ENCODE measurements at places on chromosomes 1 and 21. TPM values are rescaled to one million over a fixed set of nuclear protein-coding genes. Genes with fewer than 3 reads are reported as not detected.

Gene RERE
- total RNA-seq = 105 TPM

Gene NR1I3
- total RNA-seq = not detected

- peaks cover 10% of the 10 kb centered on the region for H3K36me3 ChIP-seq
- peak overlapping the region; percentile 34 for H3K4me3 ChIP-seq
- no peaks in the 10 kb centered on the region for H3K27me3 ChIP-seq
- peaks cover 39% of the 10 kb centered on the region for H3K4me1 ChIP-seq
Observed at GRCh38 chr1:243598433-243598832, 251.6 kb downstream of the AKT3 start.

DNA sequence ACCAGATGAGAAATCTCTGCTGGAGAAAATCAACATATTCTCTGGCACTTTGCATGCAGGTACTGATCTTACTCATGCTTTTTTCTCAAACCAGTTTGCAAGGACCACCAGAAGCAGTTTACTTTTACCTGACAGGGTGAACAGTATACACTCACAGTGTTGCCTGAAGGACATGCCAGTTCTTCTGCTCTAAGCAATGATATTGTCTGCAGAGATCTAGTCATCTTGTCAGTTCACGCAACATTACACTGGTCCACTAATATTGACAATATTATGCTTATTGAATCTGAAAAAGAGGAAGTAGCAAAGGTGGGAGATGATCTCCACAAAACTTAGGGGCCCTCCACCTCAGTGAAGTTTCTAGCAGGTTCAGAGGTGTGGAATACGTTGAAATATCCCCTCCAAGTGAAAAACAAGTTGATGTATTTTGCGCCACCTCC, 3.8 kb upstream of the S100B start:
- H3K4me3 ChIP-seq = no peak overlapping the region
- no peaks in the 10 kb centered on the region for H3K27me3 ChIP-seq
- no peak for DNase-seq

- DNase-seq = peak; percentile 43
- H3K36me3 ChIP-seq = no peaks in the 10 kb centered on the region
- no peak overlapping the region for H3K4me3 ChIP-seq
- H3K4me1 ChIP-seq = peaks cover 16% of the 10 kb centered on the region
Observed at GRCh38 chr1:9145021-9145668, 16.2 kb upstream of the GPR157 start.

GRCh38 chr1:8238141-8239038, 79.5 kb upstream of the SLC45A1 start:
- H3K27me3 ChIP-seq = peaks cover 12% of the 10 kb centered on the region
- DNase-seq = no peak
- no peaks in the 10 kb centered on the region for H3K4me1 ChIP-seq

DNA sequence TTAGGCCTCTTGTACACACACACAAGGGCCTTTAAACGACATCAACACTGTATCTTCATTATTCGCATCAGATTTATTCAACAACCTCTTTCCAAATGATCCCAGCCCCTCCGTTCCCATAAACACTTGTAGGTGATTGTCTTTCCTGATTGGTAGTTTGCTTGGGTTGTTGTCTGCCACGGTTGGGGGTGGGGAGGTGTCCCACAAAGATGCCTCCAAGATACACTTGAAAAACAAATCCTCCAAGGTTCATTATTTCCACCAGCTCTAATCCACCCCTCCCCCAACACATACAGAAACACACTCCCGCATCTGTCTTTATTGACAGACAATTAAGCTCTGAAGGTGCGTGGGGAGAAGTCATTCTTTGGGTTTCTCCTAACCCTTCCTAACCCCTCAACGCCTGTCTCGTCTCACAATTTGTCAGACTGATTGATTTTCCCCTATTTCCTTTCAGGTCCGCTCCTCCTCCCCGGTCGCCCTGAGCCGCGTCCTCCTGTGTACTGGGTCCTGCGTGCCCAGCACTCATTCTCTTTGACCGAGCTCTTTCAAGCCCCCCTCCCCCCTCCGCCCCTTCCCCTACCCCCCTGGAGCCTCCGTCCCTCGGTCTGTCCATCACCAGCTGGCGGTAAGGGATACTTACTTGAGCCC, 1.4 kb downstream of the WDR26 start:
- H3K36me3 ChIP-seq = peaks cover 13% of the 10 kb centered on the region
- peak overlapping the region; percentile 92 for H3K4me3 ChIP-seq
- peak overlapping the region; percentile 70 for H3K27ac ChIP-seq
- peaks cover 68% of the 10 kb centered on the region for H3K4me1 ChIP-seq

DNA sequence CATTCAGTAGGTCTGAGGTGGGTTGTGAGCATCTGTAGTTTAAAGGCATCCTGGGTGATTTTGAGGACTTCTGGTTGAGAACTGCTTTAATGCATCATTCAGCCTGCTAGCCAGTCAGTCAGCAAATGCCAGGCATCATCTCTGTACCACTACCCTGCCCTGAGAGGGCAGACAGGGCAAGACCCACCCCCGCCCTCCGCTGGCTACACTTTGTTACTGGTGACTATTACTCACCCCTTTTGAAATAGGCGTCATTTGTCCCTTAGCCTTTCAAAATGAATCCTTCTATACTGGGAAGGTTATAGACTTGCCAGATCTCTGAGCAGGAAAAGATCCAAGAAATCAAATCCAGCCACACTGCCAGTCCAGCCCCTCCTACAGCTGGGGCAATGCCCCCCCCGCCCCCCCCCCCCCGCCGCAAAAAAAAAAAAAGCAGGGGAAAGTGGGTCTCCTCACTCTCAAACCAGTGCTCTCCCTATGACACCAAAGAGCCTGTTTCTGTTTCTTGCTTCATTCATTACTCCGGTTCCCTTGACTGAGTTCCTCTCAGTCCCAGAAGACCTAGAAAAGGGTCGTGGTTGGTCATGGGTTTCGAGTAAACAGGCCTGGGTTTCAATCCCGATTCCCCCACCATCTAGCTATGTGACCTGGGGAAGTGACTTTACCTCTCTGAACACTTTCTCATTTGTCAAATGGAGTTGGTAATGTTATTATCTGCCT, 4.4 kb downstream of the SELENON start:
- peak overlapping the region; percentile 25 for H3K27ac ChIP-seq
- peak; percentile 61 for DNase-seq
- H3K36me3 ChIP-seq = peaks cover 2% of the 10 kb centered on the region

- no peak overlapping the region for H3K4me3 ChIP-seq
- peaks cover 68% of the 10 kb centered on the region for H3K4me1 ChIP-seq
- peaks cover 4% of the 10 kb centered on the region for H3K36me3 ChIP-seq
- no peak for DNase-seq
- H3K27ac ChIP-seq = no peak overlapping the region
Observed at GRCh38 chr21:37467082-37467481, 100.5 kb downstream of the DYRK1A start.

DNA sequence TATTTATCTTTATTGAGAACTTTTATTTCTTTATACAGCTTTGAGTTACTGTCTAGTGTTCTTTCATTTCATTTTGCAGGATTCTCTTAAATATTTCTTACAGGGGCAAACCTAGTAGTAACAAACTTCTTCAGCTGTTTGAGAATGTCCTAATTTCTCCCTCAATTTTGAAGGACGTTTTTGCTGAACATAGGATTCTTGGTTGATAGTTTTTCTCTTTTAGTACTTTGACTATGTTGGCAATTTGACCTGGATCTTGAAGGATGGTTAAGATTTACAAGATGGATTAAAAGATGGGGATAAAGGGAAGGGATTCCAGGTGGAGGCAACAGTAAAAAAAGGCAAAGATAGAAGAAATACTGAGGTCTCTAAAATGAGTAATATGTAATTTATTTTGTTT, 38.9 kb downstream of the XPR1 start:
- DNase-seq = no peak
- peaks cover 11% of the 10 kb centered on the region for H3K36me3 ChIP-seq
- H3K4me1 ChIP-seq = no peaks in the 10 kb centered on the region
- no peak overlapping the region for H3K27ac ChIP-seq
- no peak overlapping the region for H3K4me3 ChIP-seq
- H3K27me3 ChIP-seq = no peaks in the 10 kb centered on the region

GRCh38 chr1:3073489-3074296, 4.7 kb downstream of the PRDM16 start:
- no peak overlapping the region for H3K4me3 ChIP-seq
- peaks cover 13% of the 10 kb centered on the region for H3K27me3 ChIP-seq
- no peaks in the 10 kb centered on the region for H3K36me3 ChIP-seq
- no peaks in the 10 kb centered on the region for H3K4me1 ChIP-seq

DNA sequence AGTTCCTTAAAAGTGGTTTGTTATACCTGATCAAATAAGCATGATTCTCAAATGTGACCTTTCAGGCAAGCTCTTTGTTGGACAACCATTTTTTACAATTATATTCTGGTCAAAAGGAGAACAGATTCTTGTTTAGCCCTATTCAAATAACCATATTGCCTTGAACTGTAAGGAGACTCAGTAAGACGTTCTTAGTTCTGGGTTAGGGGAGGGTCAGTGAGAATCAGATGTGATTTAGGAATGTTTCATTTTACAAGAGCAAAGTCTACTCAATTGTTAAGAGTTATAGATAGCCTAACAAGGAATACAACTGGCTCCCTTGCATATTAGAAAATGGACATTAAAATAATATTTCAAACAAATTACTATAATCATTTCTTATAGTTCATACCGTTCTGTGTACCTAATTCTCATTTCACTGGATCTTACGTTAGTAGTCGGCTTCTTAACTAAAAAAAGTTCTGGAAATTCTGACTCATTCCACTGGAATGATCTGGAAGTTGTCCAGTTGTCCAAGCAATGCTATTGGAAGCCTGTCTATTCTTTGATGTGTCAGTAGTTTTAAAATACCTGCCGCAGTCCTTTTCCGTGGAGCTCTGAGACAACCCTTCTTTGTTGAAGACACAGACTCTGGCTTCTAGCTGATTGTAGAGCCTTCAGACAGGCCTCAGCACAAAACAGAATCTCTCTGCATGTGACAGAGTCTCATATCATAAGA, 88.8 kb downstream of the MAST2 start:
- no peak overlapping the region for H3K4me3 ChIP-seq
- DNase-seq = no peak

GRCh38 chr1:96080925-96081324, 640.7 kb upstream of the PTBP2 start:
- no peak overlapping the region for H3K27ac ChIP-seq
- H3K4me1 ChIP-seq = no peaks in the 10 kb centered on the region
- DNase-seq = no peak
- H3K36me3 ChIP-seq = no peaks in the 10 kb centered on the region

DNA sequence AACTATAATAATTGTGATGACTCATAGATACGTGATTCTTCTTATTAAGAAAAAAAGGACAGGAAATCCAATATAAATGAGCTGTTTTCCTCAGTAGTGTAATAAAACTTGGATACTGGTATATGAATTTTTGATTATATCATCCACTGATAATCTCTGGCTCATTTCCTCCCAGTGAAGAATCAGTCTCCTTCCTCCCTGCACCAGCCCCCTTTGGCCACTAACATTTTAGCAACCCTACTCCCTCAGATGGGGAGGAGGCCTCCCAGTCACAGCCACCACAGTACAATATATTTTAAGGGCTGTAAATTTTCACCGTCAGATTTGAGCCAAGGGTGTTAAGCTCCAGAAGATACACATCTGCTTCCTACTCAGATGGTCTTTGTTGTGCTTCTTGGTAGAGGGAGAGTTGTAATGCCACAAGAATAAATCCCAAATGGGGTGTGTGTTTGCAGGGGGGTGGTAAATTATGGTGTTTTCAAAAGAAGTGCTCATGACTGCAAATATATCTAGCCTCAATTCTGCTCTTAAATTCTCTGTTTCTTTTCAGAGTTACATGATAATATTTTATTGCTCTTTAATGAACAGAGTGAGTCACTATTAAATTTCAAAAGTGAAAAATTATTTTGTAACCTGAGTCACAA, 153.5 kb downstream of the HLX start:
- no peak for DNase-seq
- H3K27ac ChIP-seq = no peak overlapping the region
- H3K27me3 ChIP-seq = no peaks in the 10 kb centered on the region
- H3K4me3 ChIP-seq = no peak overlapping the region
- H3K36me3 ChIP-seq = no peaks in the 10 kb centered on the region
- no peaks in the 10 kb centered on the region for H3K4me1 ChIP-seq

DNA sequence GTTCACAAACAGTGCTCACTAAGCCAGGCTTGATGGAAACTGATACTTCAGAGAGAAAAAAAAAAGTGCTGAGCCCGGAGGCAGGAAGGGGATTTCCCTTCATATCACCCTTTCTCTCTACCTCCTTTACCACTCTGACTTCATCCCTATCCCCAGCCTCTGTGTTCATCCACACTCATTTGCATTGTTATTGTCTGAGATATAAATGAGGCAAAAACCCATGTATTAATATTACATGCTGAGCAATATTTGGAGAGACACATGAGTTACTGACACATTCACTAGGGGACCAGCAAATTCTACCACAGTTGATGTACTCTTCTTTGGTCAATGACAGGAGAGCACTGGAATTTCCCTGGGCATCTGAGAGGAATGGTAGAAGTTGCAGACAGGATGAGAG, 175.8 kb downstream of the TNFSF18 start:
- peaks cover 60% of the 10 kb centered on the region for H3K27me3 ChIP-seq
- no peak overlapping the region for H3K4me3 ChIP-seq
- peaks cover 3% of the 10 kb centered on the region for H3K36me3 ChIP-seq
- H3K27ac ChIP-seq = no peak overlapping the region
- peaks cover 36% of the 10 kb centered on the region for H3K4me1 ChIP-seq

DNA sequence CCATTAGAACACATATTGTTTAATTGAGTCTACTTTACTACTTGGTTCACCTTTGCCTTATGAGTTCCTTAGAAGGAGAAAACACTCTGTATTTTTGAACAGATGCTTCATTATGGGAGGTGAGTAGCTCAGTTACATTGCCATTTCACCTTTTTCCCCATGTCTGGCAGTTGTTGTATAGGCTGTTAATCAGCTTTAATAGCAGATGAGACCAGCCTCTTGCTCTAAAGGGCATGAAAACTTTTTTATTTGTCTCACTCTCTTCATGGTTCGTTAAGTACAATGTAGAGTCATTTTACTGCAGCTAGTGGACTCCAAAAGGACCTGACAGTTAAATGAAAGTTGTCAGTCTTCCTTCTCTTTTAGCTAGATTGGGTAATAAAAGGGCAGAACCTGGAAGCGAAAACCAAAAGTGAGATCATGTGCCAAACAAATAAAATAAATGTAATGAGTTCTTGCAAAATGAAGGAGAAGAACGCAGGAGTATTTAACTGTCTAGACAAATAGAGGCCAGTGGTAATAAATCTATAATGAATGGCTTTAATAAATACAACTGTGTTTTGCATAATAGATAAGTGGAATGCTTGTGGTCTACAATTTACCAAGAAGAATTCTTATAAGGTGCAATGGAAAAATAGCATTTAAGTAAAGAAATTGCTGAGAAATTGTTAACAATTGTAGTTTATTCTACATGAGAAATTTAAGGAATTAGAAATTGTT, 180.0 kb upstream of the NEGR1 start:
- H3K4me1 ChIP-seq = no peaks in the 10 kb centered on the region
- peaks cover 1% of the 10 kb centered on the region for H3K36me3 ChIP-seq
- H3K27me3 ChIP-seq = no peaks in the 10 kb centered on the region

GRCh38 chr1:18299441-18300338, 181.0 kb upstream of the KLHDC7A start:
- no peak overlapping the region for H3K4me3 ChIP-seq
- H3K4me1 ChIP-seq = no peaks in the 10 kb centered on the region
- H3K36me3 ChIP-seq = no peaks in the 10 kb centered on the region
- H3K27ac ChIP-seq = no peak overlapping the region

DNA sequence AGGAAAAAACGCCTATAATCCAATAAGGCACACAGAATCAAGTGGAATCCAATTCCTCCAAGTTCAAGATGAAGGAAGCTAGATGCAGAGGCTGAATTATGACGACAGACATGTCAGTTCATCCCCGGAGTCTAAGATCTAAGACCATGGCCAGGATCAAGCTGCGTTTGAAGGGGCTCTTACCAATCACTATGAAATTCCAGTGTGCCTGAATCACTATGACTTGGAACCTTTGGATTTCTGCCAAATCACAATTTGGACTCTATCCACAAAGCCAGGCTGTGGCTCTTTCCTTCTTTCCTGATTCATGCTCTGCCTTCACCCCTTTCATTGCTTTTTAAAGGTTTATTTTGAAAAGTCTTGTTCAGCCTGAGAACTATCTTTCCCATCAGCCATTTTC, 17.1 kb downstream of the OLIG2 start:
- H3K27ac ChIP-seq = no peak overlapping the region
- no peak overlapping the region for H3K4me3 ChIP-seq
- H3K4me1 ChIP-seq = no peaks in the 10 kb centered on the region

Data from activated T-cell treated with anti-CD3 and anti-CD28 coated beads, Interleukin-2, amount 50 U/mL, for 72 hours (primary cell).